ENCODE measurements at places on chromosomes 1 and 21.

DNA sequence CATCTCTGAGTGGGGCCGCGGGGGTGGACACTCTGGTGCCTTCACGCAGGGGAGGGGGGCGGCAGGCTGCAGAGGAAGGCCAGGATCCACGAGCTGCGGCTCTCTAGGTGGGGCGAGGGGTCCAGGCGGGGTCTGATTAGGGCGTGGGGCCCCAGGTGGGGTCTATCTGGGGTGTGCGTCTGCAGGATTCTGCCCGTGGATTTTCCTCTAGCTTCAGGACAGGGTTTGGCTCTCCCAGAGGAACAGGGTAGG, 6.3 kb downstream of the JMJD4 start:
- no peak for DNase-seq

DNA sequence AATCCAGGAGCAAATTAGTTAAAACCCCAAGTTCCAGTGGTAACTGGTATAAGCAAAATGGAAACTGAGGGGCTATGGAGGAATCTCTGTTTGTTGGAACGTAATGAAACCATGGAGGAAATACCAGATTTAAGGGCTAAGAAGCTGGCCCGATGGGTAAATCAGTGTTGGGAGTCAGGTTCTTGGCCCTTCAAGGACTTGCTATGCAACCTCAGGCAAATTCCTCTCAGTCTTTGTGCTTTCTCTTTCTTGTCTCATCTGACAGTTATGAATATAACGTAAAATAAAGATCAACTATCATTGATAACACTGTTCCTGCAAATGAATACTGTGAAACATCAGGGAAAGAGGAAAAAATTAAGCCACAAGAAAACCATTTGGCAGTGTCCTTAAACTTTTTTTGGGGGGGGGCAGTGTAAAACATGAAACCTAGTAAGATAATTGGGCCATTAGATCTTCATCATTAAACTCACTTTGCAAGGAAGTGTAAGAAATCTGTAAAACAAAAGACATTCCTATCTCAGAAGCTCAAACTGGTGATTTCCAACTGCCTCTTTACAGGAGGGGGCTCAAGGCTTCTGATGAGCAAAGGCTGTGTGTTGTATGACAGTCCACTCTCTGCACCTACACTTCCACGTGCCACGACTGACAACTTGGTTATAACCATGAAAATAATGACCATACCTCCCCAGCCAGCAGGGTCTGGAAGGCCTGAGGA, 47.6 kb downstream of the LHX4 start:
- no peak for DNase-seq

DNA sequence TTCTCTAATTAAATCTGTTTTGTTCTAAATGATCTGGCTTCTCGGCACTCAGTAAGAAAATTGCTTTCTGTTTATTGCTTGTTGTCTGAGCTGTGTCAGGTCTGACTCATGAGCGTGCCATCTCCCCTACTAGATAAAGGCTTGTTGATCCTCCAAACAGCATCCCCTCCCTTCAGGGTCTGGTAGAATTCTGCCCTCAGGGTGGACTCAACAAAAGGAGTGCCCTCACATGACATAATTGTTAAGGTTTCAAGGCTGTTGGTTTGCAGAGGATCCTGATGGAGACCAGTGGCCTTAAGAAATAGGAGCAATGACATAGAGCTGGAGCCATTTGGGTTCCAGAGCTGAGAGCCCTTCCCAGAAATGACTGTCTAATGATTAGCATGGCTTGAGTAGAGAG, 36.0 kb upstream of the ATP2B4 start:
- DNase-seq: peak; percentile 59

DNA sequence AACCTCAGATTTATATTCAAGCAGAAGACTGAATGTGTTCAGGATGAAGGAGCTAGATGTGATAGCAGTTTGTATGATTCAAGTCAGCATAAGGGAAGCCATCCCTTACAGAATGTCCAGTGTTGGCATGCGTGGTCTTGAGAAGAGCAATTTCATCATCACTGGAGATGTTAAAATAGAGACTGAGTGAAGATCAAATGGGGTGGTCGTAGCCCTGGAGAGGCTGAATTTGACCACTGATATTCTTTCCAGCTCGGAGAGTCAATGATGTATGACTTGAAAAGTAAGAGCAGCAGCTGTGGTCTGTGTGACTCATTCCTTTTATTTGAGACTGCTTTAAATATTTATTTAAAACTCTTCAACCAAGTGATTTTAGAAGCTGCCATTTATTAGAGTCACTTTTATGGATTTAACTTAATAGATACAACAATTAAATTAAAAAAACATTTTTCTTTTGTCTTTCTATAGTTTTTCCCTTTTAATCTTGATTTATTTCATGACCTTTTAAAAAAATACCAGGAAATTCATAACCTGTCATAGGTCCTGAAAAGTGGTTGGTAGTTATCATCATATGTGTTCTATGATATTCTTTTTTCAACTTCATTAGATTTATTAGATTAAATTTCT, 15.5 kb downstream of the FMN2 start:
- peak; percentile 29 for DNase-seq

- DNase-seq: no peak
These were observed 127.8 kb downstream of the CAMTA1 start for GRCh38 chr1:6913086-6913485.

All from Daoy (cell line).